CD4-positive, alpha-beta memory T cell (primary cell): ENCODE measurements at places on chromosomes 1 and 21. TPM values are rescaled to one million over a fixed set of nuclear protein-coding genes. Genes with fewer than 3 reads are reported as not detected.

Gene CD1D
- total RNA-seq = not detected

Gene OR2AK2
- not detected for total RNA-seq

Gene TBCE
- 17.5 TPM for total RNA-seq

Gene MASP2
- total RNA-seq = not detected

Gene TDRD5
- not detected for total RNA-seq

Gene PANK4
- 88.9 TPM for total RNA-seq

Gene IPO9
- total RNA-seq = 42.7 TPM

Gene PTCH2
- 1.3 TPM for total RNA-seq

Gene FCN3
- not detected for total RNA-seq

Gene ETV3L
- not detected for total RNA-seq

Gene CDK18
- 1.3 TPM for total RNA-seq

Gene MNDA
- total RNA-seq = 0.50 TPM

Gene SLC5A9
- total RNA-seq = not detected

Gene CELA3B
- total RNA-seq = not detected

DNA sequence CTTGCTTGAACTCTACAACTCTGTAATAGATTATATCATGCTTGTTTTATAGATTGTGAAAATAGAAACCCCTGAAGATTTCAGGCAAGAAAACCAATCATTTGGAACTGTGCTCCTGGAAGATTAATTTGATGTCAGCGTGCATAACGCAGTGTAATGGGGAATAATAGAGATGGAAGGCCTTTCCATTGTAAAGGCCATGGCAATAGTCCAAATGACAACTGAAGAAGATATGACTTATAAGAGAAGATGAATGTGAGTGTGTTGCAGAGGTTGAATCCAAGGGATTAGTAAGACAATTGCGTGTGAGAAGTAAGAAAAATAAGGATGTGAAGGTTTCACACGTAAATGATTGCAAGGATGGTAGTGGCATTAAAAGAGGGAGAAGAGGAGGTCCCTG lies 285.0 kb downstream of the DUSP10 start:
- no peaks in the 10 kb centered on the region for H3K4me1 ChIP-seq
- no peaks in the 10 kb centered on the region for H3K36me3 ChIP-seq
- no peak overlapping the region for H3K4me3 ChIP-seq
- no peak overlapping the region for H3K27ac ChIP-seq
- DNase-seq = no peak

- no peak for DNase-seq
- no peaks in the 10 kb centered on the region for H3K36me3 ChIP-seq
- no peak overlapping the region for H3K4me3 ChIP-seq
- H3K27ac ChIP-seq = no peak overlapping the region
- peaks cover 4% of the 10 kb centered on the region for H3K4me1 ChIP-seq
- H3K27me3 ChIP-seq = peaks cover 4% of the 10 kb centered on the region
Measured at GRCh38 chr1:236608930-236609726, 4.8 kb upstream of the HEATR1 start.

DNA sequence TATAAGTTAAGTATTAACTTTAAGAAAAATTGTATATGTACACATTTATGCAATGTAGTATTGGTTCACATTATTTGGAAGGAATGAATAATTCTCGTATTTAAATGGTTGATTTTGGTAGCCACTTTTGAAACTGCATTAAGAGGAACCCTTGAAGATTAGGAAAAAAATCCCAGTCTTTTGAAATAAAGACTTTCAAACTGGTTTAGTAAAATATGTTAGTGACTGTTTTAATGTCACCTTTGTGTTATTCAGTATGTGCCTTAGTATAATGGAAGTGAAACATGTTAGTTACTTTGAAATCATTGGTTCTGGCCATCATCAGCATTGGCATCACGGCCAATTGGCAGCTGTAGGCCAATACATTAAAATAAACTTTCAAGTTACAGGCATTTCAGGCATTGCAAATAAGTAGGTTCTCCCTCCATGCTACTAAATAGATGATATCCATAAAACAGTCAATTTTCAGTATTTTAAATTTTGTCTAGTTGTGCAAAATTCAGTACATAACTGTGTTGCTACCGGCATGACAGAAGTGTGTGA lies 4.4 kb downstream of the MIER1 start:
- H3K36me3 ChIP-seq = no peaks in the 10 kb centered on the region
- peak overlapping the region; percentile 63 for H3K4me3 ChIP-seq
- peak overlapping the region; percentile 95 for H3K27ac ChIP-seq
- H3K4me1 ChIP-seq = peaks cover 53% of the 10 kb centered on the region
- no peak for DNase-seq

- no peaks in the 10 kb centered on the region for H3K36me3 ChIP-seq
- H3K4me1 ChIP-seq = no peaks in the 10 kb centered on the region
- DNase-seq = no peak
- no peak overlapping the region for H3K4me3 ChIP-seq
- H3K27ac ChIP-seq = no peak overlapping the region
- H3K27me3 ChIP-seq = peaks cover 3% of the 10 kb centered on the region
Measured at GRCh38 chr1:20278692-20279130, 12.0 kb upstream of the VWA5B1 start.

DNA sequence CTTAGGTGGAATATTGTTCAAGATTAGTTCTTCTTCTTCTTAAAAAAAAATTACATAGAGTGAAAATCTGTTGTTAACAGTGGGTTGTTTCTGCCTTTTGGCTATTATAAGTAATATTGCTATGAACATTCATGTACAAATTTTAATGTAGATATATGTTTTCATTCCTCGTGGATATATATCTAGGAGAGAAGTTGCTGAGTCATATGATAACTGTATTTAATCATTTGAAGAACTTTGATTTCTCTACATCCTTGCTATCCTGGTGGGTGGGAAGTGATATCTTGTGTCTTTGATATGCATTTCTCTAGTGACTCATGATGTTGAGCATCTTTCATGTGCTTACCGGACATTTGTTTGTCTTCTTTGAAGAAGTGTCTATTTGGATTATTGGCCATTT lies 29.9 kb downstream of the MAST2 start:
- H3K4me1 ChIP-seq = no peaks in the 10 kb centered on the region
- no peaks in the 10 kb centered on the region for H3K27me3 ChIP-seq
- no peak for DNase-seq
- no peak overlapping the region for H3K4me3 ChIP-seq
- no peaks in the 10 kb centered on the region for H3K36me3 ChIP-seq
- no peak overlapping the region for H3K27ac ChIP-seq

- H3K36me3 ChIP-seq = no peaks in the 10 kb centered on the region
- H3K4me1 ChIP-seq = no peaks in the 10 kb centered on the region
- H3K27me3 ChIP-seq = no peaks in the 10 kb centered on the region
- no peak overlapping the region for H3K4me3 ChIP-seq
Measured at GRCh38 chr1:118618618-118619340, 369.4 kb downstream of the TBX15 start.

DNA sequence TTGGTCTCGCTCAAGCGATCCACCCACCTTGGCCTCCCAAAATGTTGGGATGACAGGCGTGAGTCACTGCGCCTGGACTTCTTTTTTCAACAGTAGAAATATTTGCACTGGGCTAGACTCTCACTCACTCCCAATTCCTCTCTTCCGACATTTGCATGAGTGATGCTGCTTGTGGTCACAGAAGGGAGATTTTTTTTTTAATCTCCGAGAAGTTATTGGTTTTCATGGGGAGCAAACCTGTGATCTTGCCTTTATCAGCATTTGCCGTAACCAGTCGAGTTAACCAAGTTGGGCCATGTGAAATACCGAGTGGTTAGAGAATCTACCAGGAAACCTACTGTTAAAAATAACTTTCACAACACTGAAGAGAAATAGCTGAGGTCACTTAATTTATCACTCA lies 21.1 kb downstream of the ERG start:
- no peaks in the 10 kb centered on the region for H3K36me3 ChIP-seq
- H3K4me3 ChIP-seq = no peak overlapping the region
- DNase-seq = no peak
- no peaks in the 10 kb centered on the region for H3K27me3 ChIP-seq
- H3K27ac ChIP-seq = no peak overlapping the region

DNA sequence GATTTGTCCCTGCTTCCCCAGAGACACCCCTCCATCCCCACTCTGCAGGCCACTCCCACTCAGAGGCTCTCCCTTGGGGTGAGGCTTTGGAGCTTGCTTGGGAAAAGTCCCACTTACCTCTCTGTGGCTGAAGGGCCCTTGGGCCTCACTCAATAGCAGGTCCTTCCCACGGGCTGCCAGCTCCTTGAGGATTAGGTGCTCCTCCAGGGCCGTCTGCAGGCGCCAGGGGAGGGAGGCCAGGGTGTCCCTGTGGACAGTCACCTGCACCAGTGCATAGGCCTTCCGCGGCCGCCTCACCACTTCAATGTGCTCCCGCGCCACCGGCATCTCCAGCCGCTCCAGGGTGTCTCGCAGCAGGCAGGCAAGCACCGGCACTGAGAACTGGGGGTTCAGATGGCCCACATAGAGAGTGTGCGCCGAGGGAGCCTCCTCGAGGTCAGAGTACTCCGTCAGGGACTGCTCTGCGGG lies 1.4 kb downstream of the SLFNL1 start:
- H3K4me1 ChIP-seq = peaks cover 4% of the 10 kb centered on the region
- DNase-seq = no peak
- no peak overlapping the region for H3K27ac ChIP-seq

DNA sequence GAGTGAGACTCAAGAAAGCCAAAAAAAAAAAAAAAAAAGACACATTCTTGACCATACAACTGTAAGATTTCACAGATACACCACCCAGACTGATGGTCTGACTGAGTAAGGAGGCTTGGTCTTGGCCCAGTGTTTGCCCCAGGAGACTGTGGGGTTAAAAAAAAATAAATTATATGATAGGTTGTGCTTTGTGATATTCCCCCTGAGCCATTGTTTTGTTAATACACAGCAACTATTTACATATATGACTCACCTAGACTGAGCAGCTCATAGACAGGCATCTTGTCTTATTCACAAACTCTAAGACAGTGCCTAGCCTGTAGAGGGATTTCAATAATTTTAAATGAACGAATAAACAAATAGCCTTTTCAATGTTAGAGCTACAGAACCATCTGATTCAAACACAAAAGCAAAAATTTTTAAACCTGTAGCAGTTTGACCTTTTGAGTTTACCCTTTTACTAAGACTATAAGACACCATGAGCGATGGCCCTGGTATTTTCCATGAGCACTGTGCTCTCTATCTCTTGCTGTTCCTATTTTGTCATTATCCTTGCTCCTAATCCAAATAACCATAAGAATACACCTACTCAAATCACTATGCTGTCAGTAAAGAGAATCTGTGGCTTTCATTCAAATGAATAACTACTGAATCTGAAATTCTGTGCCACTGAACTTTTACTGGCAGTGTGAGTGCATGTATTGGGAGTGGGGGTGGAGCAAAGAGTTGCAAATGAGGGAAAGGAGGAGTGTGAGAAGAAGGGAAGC lies 199.4 kb upstream of the PTBP2 start:
- no peak overlapping the region for H3K27ac ChIP-seq
- DNase-seq = no peak
- no peak overlapping the region for H3K4me3 ChIP-seq

DNA sequence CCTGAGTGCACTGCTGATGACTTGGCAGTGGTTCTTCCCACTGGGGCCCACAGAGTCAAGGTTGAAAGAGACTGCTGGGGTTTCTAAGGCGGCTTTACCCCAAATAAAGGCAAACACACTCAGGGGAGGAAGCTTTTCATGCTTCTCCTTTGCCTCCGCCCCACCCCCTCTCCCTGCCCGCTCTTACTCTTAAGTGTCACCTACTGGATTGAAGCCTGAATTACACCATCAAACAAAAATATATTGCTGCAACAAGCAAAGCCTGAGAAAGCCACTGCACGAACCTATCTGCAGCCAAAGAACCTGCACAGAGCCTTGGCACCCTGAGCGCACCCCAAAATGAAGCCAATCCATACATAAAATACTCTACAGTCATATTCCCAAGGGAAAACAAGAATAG lies 63.1 kb downstream of the PTGFR start:
- no peak for DNase-seq
- no peak overlapping the region for H3K4me3 ChIP-seq
- H3K36me3 ChIP-seq = no peaks in the 10 kb centered on the region
- no peaks in the 10 kb centered on the region for H3K27me3 ChIP-seq
- no peaks in the 10 kb centered on the region for H3K4me1 ChIP-seq

GRCh38 chr1:86085741-86086409 lies 70.7 kb downstream of the COL24A1 start:
- no peaks in the 10 kb centered on the region for H3K36me3 ChIP-seq
- H3K27ac ChIP-seq = no peak overlapping the region
- no peak for DNase-seq
- no peaks in the 10 kb centered on the region for H3K27me3 ChIP-seq

- H3K27me3 ChIP-seq = no peaks in the 10 kb centered on the region
- H3K36me3 ChIP-seq = no peaks in the 10 kb centered on the region
- H3K4me1 ChIP-seq = peaks cover 64% of the 10 kb centered on the region
- peak overlapping the region; percentile 37 for H3K27ac ChIP-seq
- DNase-seq = peak; percentile 41
Measured at GRCh38 chr1:181397845-181398244, 85.5 kb upstream of the CACNA1E start.

GRCh38 chr1:100441146-100441545 lies 88.8 kb downstream of the CDC14A start:
- no peaks in the 10 kb centered on the region for H3K36me3 ChIP-seq
- DNase-seq = peak; percentile 30
- peak overlapping the region; percentile 3 for H3K4me3 ChIP-seq
- no peaks in the 10 kb centered on the region for H3K27me3 ChIP-seq
- H3K4me1 ChIP-seq = peaks cover 97% of the 10 kb centered on the region

DNA sequence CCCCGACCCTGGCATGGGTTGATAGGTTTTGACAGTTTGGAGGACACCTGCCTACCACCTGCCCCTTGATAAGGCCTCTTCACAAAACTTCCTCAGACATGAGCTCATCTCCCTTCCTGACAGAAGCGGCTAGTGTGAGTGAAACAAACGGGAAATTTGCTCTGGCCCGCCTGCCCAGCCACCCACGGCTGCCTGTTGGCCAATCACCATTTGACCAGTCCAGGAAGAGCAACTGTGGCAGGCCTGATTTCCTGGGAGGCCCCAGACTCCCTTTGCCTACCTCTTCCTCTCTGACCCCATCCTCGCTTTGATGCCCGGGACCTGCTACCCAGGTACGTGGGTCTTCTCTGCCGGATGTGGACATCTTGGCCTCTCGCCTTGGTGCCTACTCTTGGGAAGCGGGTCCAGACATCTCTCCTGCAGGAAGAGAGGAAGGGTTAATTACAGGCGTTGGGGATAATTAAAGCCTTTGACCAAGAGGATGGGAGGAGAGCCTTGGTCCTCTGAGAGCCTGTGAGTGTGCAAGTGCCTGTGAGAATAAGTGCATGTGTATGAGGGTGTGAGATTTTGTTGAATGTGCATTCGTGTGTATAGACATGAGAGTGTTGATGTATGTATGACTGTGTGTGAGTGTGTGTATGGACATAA lies 1.1 kb upstream of the EPHA2 start:
- no peak overlapping the region for H3K4me3 ChIP-seq
- H3K4me1 ChIP-seq = peaks cover 69% of the 10 kb centered on the region
- H3K27me3 ChIP-seq = no peaks in the 10 kb centered on the region
- no peaks in the 10 kb centered on the region for H3K36me3 ChIP-seq
- H3K27ac ChIP-seq = no peak overlapping the region

- peaks cover 18% of the 10 kb centered on the region for H3K4me1 ChIP-seq
- DNase-seq = no peak
- H3K27ac ChIP-seq = no peak overlapping the region
- H3K4me3 ChIP-seq = no peak overlapping the region
- H3K36me3 ChIP-seq = no peaks in the 10 kb centered on the region
Measured at GRCh38 chr21:31961704-31962103, 88.9 kb downstream of the HUNK start.
